Caco-2 (cell line): ENCODE measurements at places on chromosomes 1 and 21. TPM values are rescaled to one million over a fixed set of nuclear protein-coding genes. Genes with fewer than 3 reads are reported as not detected.
A peak's percentile ranks its signal among the peaks of the same experiment; 100 is the strongest.

MAB21L3 gene
- total RNA-seq = 0.26 and 0.66 TPM in 2 replicates

CRYAA gene
- total RNA-seq = not detected in 2 replicates

CFAP74 gene
- not detected in 2 replicates for total RNA-seq

COL24A1 gene
- 0.07 TPM in 1 of 2 replicates, not detected in the other for total RNA-seq

SPRR4 gene
- total RNA-seq = not detected in 2 replicates

RRP1B gene
- 49.5 and 52.3 TPM in 2 replicates for total RNA-seq

GBP1 gene
- 0.36 and 0.51 TPM in 2 replicates for total RNA-seq

KCNE1 gene
- 0.91 and 1.0 TPM in 2 replicates for total RNA-seq

DNA sequence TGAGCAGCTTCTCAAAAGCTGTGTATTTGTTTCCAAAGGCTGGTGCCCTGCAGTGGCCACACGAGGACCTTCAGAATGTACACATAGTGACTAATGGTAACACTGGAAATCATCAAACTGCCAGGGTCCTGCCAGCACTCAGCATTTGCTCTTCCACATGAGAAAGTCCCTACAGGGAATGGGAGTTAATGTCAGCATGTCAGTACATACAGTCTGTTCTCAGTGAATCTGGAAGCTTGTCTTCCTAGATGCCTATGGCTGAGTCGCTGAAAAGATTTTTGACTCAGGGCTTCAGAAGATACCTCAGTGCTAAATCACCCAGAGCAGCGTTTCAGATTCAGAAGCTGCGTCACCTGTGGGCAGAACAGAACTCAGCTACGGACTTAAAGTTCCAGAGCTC is 108.2 kb downstream of the CDC7 start:
- DNase-seq = no peak

GRCh38 chr1:44135886-44136285 is 5.5 kb downstream of the KLF18 start:
- no peak for DNase-seq

GRCh38 chr1:199898654-199899053 is 128.9 kb upstream of the NR5A2 start:
- no peak for DNase-seq

DNA sequence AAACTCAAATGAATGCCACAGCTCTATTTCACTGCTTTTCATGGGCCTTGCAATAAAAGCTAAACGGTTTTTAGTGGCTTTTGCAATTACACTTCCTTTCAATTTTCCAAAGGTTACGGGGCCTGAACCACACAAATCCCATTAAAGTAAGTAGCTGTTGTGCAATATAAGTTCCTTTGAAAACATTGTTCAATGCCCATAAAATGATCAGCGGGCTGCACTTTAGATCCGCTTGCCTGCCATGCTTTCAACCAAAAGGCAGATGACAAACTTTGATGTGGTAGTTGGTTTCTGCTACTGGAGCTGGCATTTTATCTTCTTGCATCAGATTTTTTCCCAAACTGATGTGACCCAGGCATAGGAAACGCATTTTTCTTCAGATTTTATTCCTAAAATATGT is 50.2 kb downstream of the PRRX1 start:
- no peak for DNase-seq

GRCh38 chr1:15803380-15803779 is 4.1 kb downstream of the UQCRHL start:
- DNase-seq = no peak

- no peak for DNase-seq
Measured at GRCh38 chr1:66433611-66434010, 100.3 kb upstream of the SGIP1 start.

DNA sequence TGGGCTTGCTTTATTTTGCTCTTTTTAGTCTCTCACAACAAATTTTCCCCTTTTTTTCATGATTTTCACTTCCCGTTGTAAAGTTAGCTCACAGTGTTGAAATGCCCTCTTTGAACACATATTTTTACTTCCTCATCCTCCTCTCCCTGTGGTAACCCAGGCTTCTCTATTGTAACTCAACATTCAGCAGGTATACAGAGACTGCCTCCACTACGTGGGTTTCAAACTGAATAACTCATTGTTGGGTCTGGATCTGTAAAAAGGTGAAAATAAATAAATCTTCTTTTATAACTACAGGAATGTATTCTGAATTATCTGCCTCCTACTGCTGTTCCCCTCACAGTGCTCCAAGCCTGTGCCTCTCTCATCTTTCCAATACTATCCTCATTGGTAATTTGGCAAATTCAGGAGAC is 166.4 kb downstream of the RUNX1 start:
- DNase-seq = no peak

DNA sequence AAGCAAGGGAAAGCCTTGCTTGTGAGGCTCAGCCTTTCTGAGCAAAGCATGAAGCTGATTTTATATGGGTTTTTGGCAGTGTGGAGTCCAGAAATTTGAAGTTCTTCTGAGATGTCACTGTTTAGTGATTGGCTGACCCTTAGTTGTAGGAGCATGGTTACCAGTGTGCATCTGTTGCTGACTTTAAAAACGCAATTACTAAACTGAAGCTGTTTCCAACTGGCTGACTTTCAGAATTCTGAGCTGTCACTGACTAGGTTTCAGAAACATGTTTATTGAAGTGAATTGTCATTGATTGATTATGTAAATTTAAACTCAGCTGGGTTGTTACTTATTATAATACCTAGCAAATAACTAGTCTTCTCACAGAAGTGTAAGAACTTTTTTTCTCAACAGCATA is 89.4 kb downstream of the PDE4B start:
- DNase-seq = no peak

DNA sequence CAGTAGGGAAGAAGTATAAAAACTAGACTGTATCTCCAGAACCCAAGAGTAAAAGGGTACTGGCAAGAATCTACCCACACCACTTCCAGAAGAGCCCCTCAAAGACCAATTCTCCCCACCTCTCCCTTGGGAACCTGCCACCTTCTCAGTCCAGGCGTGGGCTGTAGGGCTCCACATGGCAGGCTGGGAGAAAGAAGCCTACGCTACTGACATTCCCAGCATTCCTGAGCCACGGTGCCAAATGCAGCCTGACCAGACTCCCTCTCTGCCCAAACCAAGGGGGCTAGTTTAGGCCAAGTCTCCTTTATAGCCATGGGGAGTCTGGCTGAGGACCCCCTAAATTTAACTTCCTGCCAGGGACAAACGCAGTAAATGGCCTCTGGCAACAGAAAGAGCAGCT is 2.0 kb downstream of the UBE2Q1 start:
- DNase-seq = no peak

- no peak for DNase-seq
Measured at GRCh38 chr1:236253918-236254637, 27.7 kb downstream of the ERO1B start.

GRCh38 chr21:14945176-14945575 is 119.6 kb downstream of the NRIP1 start:
- no peak for DNase-seq

DNA sequence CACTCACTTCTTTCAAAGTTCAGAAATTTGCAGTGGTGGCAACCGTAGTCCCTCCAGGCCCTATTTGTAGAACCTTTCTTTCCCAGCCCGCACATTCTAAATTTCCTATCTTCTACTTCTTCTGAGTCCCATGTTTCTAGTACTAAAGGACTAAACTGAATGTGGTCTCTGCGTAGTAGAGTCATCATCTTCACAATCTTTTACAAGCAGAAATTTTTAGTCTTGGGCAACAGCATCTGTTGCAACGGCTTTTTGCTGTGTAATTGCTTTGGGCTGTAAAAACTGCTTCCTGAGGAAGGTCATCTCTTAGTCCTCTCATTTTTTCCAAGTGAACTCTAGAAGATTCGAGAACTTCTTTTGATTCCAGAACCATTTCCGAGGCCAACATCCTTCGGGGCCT is 23.9 kb downstream of the VAV3 start:
- no peak for DNase-seq

DNA sequence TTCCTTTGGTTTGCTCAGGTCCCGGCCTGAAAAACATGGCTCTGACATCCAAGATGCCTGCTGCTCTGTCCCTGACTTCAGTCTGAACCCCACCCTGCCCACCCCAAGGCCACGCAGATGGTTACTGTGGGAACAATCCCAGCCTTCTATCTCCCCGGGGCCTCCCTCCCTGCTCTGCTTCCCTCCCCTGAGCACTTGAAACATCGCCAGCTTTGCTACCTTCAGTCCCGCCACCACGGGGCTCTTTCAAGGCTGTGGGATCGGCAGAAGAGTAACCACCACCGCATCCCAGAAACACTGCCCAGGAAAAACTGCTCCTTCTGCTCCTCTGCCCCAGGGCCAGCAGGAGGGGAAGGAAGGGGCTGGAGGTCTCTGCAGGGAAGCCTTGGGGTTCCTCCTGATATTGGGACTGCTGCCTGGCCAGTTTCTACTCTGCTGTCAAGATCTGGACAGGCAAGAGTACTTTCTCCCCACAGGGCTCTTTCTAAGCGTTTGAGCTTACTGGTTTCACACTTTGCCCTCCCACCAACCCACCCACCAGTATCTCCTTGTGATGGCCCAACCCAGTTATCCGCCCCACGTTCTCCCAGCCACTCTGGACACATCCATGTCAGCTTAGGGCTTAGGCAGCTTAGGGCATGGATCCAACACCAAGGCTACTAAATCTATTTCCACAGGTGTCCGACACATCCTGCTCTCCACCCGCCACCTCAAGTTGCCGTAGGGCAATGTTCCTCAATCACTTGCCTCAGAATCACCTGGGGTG is 8.4 kb downstream of the ETNK2 start:
- DNase-seq = no peak

- no peak for DNase-seq
Measured at GRCh38 chr1:186999506-186999905, 170.8 kb downstream of the PLA2G4A start.

DNA sequence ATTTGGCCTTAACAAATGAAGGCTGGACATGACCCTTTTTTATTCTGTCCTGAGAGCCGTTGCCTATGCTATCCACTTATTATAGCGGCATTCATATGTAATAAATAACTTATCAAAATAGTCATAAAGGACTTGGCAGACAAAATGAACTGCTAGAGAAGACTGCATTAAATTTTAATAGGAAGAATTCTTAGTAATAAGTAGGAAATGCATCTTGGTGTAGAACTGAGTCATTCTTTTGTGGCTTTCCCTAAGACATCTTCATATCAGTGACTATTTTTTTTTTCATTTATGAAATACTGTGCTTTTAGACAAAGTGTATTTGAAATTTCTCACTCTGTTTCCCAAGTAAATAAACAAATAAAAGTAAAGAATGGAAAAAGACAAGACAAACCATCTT is 45.6 kb downstream of the PBX1 start:
- DNase-seq = no peak

GRCh38 chr1:151513626-151514121 is 2.5 kb downstream of the CGN start:
- DNase-seq = peak; percentile 90

GRCh38 chr1:213331631-213332175 is 280.7 kb downstream of the RPS6KC1 start:
- no peak for DNase-seq

- no peak for DNase-seq
Measured at GRCh38 chr1:57788313-57788712, 364.5 kb upstream of the DAB1 start.

DNA sequence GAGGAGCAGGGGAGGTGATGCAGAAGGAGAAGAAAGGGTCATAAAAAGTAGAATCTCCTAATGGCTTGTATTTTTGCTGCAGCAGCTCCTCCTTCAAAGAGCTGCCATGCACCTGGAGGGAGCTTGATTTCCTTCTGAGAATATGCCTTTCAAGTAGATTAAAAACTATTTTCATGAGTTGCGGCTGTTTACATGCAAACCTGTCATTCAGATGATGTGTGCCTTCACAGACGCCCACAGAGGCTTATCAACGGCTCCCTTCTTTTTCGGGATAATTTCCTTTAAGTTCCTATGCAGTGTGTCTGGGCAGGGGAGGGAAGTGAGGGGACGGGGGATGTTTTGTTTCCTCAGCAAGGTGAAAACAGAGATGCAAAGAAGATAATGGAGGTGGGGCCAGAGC is 38.8 kb downstream of the TNR start:
- DNase-seq = no peak

DNA sequence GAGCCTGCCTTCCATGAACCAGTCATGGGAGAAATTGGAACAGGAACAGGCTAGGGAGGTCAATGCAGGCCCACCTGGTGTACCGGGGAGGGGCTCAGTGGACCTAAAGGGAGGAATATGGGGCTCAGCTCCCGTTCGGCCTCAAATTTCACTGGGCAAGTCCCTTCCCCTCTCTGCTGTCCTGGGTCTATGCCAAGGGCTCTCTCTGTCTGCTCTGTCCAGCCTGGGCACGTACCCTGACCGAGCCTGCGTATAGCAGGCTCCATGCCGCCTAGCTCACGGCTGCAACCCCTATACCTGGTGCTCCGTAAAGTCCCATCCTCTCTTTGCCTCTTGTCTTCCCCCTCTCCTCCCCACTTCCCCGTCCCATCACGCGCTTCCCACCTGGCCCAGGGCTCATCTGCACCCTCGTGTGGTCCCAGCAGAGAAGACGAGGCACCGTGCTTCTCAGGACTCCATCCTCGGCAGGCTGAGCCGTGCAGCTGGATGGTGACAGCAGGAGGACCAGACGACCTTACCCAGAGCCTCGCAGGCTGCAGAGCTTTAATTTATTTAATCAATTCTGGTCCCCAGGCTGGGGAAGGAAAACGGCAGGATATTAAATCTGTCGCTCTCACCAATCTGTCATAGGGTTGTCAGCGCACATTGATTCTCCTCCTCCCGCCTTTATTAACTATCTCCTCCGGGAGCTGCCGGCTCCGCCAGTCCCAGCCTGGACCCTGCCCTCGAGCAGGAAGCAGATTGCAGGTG is 25.0 kb upstream of the DISP3 start:
- DNase-seq = no peak

DNA sequence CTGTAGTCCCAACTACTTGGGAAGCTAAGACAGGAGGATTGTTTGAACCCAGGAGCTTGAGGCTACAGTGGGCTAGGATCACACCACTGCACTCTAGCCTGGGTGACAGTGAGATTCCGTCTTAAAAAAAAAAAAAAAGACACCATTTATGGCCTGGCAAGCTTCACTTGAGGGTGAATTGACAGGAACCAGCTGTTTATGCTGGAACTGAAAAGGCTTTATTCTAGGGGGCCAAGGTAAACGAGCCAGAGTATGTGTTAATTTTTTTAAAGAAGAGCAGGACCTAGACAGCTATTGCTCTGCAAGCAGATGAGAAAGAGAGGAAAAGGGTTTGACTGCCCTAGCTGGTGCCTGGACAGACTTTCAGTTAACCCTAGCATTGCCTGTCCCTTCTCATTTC is 37.0 kb downstream of the S100A6 start:
- DNase-seq = no peak

GRCh38 chr21:44759628-44760285 is 41.9 kb downstream of the UBE2G2 start:
- DNase-seq = no peak

- DNase-seq = peak; percentile 33
Measured at GRCh38 chr1:24635195-24635843, 7.8 kb upstream of the SRRM1 start.
